Glomerular endothelial cell (primary cell): ENCODE measurements at places on chromosomes 5 and 9.

GRCh38 chr9:128222026-128222425 is 18.8 kb downstream of the DNM1 start:
- DNase-seq: no peak

DNA sequence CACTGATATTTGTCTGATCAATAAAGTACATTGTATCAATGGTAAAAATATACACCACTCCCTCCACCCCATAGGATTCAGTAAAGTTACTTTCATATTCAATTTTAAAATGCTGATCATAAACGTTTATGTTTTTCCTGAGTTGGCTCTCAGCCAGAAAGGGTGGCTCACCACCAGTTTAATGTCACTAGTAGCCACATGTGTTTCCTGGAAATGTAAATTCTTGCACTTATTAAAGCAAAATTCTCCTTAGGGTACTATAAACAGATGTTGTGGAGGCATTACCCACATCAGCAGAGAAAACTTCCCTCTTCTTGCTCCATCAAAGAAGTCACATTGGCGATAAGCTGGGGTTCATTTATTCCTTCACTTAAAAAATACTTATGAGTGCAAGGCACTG is 210.3 kb downstream of the SREK1 start:
- DNase-seq: no peak

DNA sequence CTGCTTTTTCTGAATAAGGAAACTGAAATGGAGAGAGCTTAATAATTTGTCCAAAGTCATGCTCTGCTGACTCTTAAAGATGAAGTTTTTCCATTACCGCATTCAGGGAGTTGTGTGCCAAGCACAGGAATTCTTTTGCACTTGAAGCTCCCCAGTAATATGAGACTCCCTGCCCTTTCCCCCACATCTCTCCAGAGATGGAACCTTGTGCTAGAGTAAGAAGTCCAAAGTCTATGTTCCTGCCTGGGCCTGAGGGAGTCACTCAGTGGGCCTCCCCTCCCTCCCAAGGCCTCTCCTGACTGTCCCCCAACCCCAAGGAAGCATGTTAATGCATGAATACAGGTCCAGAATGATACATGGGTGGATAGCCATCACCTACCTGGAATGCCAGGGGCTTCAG is 173.3 kb upstream of the SEMA6A start:
- no peak for DNase-seq

GRCh38 chr5:169036079-169036805 is 264.7 kb downstream of the SLIT3 start:
- no peak for DNase-seq

- no peak for DNase-seq
Observed at GRCh38 chr9:123033352-123033751, at the start of gene GPR21. Gene GPR21, plus strand, starts transcription at chr9:123033667. Its CDS starts 900 bp downstream, at chr9:123034567.

GRCh38 chr9:68844631-68845612 is 139.9 kb downstream of the PIP5K1B start:
- no peak for DNase-seq

DNA sequence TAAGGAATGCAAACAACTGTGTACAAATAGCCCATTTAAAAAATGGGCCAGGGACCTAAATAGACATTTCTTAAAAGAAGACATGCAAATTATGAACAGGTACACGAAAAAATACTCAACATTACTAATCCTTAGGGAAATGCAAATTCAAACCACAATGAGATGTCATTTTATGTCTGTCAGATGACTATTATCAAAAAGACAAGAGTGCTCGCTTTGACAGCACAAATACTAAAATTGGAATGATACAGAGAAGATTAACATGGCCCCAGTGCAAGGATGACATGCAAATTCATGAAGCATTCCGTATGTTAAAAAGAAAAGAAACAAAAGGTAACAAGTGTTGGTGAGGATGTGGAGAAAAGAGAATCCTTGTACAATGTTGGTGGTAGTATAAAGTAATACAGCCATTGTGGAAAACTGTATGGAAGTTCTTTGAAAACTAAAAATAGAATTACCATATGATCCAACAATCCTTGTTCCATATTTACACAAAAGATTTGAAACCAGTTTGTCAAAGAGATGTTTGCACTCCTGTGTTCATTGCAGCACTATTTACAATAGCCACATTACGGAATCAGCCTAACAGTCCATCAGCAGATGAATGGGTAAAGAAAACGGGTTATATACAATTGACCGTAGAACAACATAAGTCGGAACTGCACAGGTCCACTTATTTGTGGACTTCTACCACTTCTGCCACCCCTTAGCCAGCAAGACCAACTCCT is 47.2 kb upstream of the PCAT7 start:
- DNase-seq: no peak

DNA sequence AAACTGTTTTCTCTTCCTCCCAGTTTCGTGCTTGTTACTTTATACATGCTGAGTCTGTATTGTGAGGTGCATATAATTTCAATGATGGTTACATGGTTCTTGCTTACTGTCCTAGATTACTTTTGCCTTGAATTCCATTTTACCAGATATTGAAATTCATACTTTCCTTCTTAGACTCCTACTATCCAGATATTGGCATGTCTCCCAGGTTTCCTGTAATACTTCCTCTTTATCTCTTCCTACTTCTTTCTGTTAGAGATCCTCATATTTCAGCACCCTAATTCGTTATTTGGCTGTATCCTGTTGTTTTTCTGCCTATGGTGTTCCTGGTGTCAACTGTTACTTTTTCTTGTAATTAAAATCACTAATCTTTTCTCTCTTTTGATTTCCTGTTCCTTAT is 522.1 kb downstream of the CCDC171 start:
- no peak for DNase-seq

DNA sequence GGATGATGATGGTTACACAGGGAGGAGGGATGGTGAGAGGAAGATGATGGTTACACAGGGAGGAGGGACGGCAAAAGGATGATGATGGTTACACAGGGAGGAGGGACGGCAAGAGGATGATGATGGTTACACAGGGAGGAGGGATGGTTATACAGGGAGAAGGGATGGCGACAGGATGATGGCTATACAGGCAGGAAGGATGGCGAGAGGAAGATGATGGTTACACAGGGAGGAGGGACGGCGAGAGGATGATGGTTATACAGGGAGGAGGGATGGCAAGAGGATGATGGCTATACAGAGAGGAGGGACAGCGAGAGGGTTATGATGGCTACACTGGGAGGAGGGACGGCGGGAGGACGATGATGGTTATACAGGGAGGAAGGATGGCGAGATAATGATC is 64.1 kb upstream of the FCN1 start:
- DNase-seq: no peak

DNA sequence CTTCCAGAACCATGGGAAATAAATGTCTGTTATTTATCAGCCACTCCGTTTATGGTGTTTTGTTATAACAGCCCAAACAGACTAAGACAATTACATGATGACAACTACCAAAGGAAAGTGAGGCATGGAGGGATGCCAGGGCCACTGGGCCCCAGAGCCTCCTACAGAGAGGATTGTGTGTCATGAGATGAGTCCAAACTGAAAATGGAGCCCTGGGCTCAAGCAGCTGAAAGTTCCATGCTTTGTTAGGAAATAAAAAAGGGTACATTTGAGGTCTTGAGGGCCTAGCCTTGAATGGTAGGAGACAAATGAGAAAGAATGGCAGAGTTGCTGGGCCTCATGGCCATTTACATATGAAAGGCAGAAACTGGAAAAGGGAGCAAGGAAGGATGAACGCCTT is 586.5 kb downstream of the CETN3 start:
- no peak for DNase-seq

DNA sequence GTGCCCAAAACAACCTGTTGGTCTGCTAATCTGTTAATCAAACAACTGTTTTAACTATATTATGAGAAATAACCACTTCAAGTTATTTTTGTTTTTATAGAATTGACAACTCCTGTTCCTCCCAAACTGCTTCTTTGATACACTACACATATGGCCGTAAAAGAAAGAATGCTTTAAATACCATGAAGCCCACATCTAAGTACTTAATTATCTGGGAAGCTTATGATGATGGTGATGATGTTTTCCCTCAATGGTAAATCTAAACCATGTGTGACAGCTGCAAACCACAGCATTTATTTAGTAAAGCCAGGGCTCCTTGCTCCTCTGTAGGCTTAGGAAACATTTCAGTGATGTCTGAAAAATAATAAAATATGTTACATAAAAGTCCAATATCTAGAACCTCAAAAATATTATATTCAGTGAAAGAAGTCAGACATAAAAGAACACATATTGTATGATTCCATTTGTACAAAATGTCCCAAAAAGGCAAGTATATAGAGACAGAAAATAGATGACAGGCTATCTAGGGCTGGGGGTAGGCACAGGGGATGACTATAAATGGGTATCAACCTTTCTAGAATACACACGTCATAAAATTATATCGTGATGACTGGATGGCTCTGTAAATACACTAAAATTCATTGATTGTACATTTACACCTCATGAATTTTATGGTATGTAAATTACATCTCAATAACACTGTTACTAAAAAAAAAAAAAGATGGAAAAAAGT is 154.1 kb downstream of the EFNA5 start:
- no peak for DNase-seq

DNA sequence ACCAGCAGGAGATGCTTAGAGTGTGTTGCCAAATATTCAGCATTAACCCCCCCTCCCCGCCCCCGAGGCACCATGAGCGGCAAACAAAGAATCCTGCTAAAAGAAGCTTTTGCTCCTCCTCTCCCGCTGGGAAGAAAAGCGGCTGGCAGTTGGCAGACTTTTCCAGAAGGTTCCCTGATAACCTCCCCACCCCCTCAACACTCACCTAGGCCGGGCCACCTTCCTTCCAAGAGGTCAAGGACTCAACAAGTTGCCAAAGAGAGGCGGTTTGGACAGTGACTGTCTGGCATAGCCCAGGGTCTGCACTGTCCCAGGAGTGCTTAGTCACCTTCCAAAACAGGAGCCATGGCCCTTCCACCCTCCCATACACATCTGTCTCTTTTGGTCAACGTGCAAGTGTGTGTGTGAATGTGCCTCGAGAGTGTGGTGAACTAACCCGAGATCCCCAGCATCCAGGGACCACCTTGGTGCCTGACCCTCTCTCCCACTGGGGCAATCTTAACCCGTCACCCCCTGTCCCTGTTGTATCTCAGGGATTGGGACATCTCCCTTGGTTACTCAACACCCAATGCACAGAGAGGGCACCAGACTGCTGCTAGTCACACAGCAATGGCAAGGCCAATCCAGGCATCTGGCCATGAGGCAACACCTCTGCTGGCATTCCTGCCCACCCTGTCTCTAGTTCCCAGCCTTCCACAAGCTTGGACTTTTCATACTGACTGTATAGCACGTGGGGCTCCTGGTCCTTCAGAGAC is 18.9 kb downstream of the CAMK2A start:
- no peak for DNase-seq
